ENCODE measurements at places on chromosomes 4 and X.

GRCh38 chr4:96173756-96174155, 333.9 kb downstream of the PDHA2 start:
- DNase-seq = no peak

GRCh38 chr4:172998527-172999469, 169.8 kb upstream of the GALNT7 start:
- DNase-seq = no peak

GRCh38 chr4:79233820-79234219, 92.0 kb downstream of the NAA11 start:
- DNase-seq = no peak

- no peak for DNase-seq
These were observed 32.4 kb upstream of the SORCS2 start for GRCh38 chr4:7159923-7160322.

DNA sequence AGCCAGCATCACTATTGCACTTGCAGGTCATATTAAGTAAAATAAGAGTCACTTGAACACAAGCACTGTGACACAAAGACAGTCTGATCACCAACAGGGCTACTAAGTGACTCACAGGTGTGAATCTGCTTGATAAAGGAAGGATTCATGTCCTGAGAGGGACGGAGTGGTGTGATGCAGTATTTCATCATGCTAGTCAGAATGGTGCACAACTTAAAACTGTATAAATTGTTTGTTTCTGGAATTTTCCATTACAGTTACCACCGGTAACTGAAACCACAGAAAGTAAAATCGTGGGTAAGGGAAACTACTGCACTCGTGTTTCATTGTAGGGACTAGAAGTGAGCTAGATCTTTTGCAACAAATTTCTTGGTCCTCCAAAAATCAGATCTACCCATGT, 109.7 kb downstream of the ELOVL6 start:
- peak; percentile 4 for DNase-seq

DNA sequence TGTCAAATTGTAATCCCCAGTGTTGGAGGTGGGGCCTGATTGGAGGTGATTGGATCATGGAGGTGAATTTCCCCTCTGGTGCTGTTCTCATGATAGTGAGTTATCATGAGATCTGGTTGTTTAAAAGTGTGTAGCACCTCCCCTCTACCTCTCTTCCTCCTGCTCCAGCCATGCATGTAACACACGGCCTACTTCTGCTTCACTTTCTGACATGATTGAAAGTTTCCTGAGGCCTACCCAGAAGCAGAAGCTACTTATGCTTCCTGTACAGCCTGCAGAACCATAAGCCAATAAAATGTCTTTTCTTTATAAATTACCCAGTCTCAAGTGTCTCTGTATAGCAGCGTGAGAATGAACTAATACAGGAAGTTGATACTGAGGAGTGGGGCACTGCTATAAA, 61.7 kb upstream of the DDX60 start:
- DNase-seq = no peak

GRCh38 chr4:161883157-161883556, 280.6 kb downstream of the FSTL5 start:
- DNase-seq = no peak

GRCh38 chr4:117447925-117448324, 362.5 kb upstream of the TRAM1L1 start:
- no peak for DNase-seq

GRCh38 chr4:74097631-74098426, 1.2 kb downstream of the CXCL2 start:
- no peak for DNase-seq

- DNase-seq = no peak
These were observed 349.1 kb downstream of the ANK2 start for GRCh38 chr4:113398441-113399143.

DNA sequence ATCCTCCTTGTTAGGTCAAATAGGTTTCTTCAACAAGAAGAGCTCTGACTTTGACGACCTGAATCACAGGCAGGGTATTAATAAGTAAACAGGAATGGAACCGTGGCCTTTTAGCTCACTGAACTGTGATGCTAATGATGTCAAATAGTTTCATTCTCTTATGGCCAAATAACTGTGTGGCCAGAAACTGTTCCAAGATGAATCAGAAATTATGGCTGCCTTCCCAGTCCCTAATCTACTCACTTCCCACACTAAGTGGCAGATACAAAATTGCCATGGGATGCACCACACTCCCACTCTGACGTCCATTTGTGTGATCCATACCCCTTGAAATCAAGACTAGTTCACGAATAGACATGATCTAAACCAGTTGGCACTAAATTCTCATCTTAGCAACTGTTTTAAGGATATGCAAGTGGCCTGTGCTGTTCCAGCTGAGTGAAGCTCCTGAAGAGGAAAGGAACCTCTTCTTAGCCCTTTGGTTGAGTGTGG, 455.4 kb downstream of the IL15 start:
- DNase-seq = no peak

- no peak for DNase-seq
These were observed 121.2 kb downstream of the TBCK start for GRCh38 chr4:106194801-106195200.

- peak; percentile 33 for DNase-seq
These were observed 9.2 kb downstream of the VSIG4 start for GRCh38 chrX:66030505-66031317.

- DNase-seq = no peak
These were observed 132.1 kb upstream of the NEIL3 start for GRCh38 chr4:177177541-177178081.

DNA sequence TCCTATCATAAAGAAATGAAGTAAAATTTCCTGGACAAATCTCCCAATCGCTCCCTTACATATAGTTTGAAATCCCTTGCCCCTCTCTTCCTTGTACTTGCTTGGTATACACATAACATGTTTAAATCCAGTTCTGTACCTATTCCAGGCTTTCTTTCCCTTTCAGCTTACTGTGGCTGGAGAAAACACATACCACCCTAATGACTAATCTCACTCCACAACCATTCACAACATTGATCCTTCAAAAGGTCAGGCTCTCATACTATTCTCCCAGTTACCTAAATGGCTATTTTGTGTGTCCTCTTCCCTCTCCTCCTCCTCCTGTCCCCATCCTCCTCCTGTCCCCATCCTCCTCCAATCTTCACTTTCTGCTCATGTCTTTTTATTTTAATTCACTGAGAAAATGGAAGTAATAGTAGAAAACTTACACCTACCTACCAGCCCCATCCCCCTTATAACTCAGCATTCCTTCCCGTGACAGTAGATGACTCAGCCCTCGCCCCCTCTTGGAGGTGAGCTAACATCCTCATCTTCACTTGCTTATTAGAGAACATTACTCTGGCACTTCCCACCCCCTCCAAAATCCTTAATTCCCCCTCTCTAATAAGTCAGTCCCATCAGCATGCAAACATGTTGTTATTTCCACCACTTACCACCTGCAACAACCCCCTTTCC, 77.5 kb downstream of the IL15 start:
- DNase-seq = no peak

DNA sequence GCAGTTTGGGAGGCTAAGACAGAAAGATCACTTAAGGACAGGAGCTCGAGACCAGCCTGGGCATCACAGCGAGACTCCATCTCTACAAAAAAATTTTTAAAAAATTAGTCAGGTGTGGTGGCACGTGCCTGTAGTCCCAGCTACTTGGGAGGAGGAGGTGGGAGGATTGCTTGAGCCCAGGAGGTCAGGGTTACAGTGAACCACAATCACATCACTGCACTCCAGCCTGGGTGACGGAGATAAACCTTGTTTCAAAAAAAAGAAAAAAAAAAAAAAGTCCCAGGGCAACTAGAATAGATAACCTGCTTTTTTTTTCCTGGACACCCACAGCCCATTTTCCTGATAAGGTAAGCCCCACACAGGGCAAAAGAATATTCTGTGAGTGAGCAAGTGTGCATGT, 96.3 kb downstream of the C4orf51 start:
- DNase-seq = no peak

GRCh38 chrX:63128509-63128908, 222.6 kb downstream of the SPIN4 start:
- peak; percentile 2 for DNase-seq

GRCh38 chrX:107506596-107507031, 57.2 kb downstream of the FRMPD3 start:
- DNase-seq = no peak

DNA sequence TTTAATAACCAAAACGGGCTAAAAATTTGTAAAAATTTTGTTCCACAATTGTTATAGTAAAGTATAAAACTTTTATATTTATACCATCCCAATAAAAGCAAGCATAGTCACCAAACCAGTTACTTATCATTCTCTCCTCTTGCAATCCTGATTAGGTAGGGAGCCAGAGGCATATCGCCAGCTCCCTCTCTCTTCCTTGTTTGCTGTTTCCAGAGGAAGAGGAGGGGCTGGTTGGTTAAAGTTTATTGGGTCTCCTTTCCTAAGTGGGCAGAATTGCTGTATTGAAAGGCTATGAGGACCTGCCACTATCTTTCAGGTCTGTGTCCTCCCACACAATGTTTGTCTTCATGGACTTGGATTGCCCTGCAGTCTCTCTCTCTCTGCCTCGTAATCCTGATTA, 29.6 kb upstream of the BBS12 start:
- no peak for DNase-seq

DNA sequence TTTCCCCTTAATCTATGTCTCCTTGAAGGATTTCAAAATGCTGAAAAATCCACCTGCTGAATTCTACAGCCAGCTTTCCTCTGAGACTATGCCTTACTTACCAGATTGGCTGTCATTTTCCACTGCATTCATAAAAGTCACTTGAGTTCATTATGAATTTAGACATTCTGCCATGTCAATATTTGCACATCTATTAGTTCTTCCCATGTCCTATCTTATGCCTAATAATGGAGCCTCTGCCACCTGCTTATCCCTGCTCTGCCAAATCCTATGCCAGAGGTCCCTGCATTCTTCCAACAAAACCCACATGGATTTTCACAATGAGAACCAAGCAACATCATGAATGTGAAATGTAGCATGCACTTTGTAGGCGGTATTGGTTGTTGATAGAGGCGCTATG, 42.6 kb downstream of the GASK1B start:
- no peak for DNase-seq

DNA sequence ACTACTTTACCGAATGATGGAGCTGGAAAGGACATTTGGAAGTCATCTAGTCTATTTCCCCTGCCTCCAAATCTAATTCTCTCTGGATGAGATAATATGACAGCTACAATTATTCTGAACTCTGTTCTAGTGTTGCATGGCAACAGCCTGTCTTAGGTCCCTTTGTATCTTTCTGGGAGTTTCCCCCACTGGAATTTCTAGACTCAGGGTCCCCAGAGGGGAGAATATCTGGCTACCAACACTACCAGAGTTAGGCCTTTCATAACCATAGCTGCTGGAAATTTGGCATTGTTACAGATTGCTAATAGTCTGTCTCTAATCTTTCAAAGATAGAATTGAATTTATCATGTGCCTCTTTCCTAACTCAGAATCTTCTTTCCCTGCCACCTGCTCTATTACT, 4.5 kb downstream of the MSN start:
- DNase-seq = no peak

- DNase-seq = no peak
These were observed 157.7 kb downstream of the SPANXN1 start for GRCh38 chrX:145405012-145405411.

DNA sequence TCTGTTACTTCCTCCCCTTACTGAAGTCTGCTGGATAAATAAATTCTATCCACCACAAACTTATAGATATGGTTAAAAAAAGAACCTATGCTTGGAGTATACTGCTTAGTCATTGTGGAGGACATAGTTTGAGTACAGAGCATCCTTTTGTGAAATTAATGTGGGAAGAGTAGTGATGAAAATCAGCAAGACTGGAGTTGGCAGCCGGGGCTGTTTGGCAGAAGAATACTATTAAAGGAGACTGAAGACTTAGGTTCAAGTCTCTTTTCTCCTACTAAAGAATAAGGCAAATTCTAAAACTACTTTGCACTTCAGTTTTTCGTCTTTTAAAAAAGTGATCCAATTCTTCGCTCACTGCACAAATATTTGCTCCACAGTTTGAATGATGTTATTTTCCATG, 326.6 kb upstream of the ATOH1 start:
- DNase-seq = no peak
